ENCODE measurements at places on chromosomes 6 and 20.
A peak's percentile ranks its signal among the peaks of the same experiment; 100 is the strongest.

- no peak for DNase-seq
Observed at GRCh38 chr6:112431803-112432202, 84.7 kb downstream of the RFPL4B start.

- DNase-seq, result no peak
Observed at GRCh38 chr6:135465307-135465706, 32.2 kb downstream of the AHI1 start.

DNA sequence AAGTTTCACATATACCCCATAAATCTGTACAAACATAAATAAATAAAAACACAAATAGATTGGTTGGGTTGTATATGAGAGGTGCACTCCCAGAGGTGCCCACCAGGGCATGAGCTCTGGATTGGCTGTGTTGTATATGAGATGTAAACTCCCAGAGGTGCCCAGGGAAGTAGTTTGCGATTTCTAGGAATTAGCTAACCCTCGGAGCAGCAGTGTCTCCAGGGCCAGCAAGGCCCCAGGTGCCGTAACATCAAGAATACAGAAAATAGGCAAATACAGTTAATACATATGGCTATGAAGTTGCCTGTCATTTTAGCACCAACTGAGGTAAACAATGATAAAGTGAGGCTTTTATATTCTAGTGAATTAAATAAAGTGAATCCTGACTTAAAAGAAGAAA is 5.4 kb upstream of the GINM1 start:
- no peak for DNase-seq

GRCh38 chr6:2956930-2957685 is 14.3 kb downstream of the SERPINB6 start:
- no peak for DNase-seq

- DNase-seq, result no peak
Observed at GRCh38 chr6:170091000-170091638, 199.8 kb downstream of the DLL1 start.

GRCh38 chr20:10219452-10219791 is 792 bp downstream of the SNAP25 start:
- peak; percentile 51 for DNase-seq

DNA sequence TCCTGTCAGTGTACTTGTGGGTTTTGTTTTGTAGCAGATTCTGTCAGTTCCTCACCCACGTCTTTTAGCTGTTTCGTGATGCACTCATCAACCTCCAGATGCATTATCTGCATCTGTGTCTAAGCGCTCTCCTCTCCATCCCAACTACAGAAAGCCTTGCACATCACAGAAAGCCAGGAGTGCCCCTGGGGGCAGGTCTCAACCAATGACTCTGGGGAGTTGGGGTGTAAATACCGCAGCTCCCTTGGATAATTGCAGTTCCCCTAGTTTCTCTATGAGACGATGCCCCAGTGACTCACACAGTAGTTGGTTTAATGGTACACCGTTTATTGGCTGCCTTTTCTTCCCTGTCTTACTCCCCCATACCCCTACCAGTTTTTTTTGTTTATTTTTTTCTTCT is 158.1 kb downstream of the SOX4 start:
- peak; percentile 11 for DNase-seq

DNA sequence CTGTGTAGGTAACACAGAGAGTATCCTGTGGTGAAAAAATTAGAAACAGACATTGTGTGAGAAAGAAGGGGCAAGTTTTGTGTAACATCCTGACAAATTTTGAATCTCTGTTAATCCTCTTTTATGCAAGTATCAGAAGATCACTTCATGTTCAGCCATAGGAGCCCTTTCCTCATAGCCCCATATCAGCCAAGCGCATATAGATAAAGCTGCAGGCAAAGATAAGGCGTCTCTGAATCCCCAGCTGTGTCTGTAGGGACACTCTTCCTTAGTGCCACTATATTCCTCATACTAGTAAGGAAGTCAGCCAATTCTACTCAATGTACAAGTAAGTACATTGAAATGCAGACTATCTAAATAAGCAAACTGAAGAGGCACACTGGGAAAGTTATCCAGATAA is 22.3 kb downstream of the HTR1E start:
- no peak for DNase-seq

DNA sequence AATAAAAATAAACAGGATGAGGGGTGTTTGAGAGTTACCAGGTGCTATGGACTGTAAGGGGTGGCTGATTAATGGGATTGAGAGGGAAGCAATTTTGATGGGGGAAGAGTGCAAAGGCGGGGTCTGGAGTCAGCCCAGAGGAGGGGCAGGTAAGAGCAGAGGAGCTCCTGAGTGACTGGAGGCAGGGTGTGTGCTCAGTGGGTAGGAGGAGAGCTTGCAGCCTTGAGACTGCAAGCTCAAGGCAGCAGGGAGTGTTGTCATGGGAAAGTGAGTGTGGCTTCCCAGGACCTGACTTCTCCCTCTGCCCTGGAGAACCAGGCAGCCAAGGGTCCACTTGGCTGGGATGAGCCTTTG is 54.2 kb downstream of the RAB44 start:
- no peak for DNase-seq

DNA sequence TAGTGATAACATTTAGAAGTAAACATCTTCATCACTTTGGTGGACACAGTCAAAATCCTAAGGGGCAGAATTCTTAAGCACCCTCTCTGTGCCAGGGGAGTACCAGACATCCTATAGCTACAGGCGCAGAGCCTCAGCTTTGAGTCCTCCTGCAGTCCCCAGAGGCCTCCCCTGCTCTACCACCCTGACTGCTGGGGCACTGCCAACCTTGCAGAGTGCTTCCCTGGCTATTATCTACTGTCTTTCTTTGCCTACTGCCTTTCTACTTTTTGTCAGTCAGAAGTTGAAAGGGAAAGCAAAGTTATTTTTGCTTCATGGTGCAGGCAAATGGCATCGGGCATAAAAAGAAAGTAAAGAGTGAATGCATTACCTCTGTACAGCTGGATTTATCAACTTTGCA is 80.1 kb downstream of the AIG1 start:
- no peak for DNase-seq

- no peak for DNase-seq
Observed at GRCh38 chr6:21907291-21907690, 313.7 kb downstream of the SOX4 start.

DNA sequence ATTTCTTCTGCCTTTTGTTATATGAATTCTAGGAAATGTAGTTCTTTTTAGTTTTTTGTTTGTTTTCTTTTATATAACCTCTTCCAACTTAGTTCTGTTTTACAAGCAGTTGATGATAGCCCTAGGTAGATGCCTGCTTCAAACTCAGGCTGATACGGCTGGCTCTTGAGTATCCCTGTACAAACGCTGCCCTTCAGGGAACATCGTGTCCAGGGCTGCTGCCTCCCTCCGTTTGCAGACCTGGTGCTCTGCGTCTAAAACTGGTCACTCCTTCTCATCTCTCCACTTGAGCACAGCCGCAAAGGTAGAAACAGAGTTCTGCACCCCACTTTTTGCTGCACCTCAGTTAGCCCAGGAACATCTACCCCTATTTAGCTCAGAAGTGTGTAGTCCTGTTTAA is 310.1 kb downstream of the PRL start:
- DNase-seq, result no peak

DNA sequence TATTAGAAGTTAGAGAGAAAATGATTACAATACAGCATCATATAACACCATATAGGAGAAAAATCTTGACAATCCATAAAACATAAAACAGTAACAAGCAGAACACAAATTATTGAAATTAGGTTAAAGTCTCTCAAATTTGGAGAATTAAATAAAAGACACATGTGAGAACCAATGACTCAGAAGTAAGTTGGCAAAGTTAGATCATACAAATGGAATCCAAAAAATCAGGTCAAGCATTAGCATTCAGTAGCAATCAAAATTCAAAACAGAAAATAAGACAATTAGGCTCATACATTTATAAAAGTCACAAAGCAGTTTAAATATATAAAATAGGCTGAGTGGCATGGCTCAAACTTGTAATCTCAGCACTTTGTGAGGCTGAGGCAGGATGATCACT is 775.6 kb downstream of the PHF3 start:
- DNase-seq, result no peak

DNA sequence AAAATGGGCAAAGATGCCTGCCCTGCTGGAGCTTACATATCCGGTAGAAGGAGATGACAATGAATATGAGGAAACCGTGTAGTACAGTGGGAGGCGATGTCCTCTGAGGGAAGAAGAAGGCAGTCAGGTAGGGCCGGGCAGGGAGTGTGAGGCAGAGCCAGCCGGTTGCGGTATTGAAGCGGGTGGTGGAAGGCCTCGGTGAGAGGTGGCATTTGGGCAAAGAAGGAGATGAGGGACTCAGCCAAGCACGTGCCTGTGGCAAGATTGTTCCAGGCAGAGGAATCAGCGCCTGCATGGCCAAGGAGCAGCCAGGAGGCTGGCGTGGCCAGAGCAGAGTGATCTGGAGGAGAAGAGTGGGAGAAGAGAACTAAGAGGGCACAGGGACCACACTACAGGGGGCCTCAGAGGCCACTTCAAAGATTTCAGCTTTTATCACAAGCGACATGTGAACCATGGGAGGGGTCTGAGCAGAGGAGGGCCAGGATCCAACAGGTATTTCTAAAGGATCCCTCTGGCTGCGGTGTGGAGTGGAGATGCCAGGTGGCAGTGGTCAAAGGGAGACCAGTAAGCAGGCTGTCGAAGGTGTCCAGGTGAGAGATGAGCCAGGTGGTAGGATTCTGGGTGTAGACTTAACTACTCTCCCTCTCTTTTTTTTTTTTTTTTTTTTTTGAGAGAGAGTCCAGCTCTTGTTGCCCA is 13.8 kb downstream of the MDFI start:
- DNase-seq, result no peak

- no peak for DNase-seq
Observed at GRCh38 chr6:168221000-168221399, 98.6 kb downstream of the DACT2 start.

DNA sequence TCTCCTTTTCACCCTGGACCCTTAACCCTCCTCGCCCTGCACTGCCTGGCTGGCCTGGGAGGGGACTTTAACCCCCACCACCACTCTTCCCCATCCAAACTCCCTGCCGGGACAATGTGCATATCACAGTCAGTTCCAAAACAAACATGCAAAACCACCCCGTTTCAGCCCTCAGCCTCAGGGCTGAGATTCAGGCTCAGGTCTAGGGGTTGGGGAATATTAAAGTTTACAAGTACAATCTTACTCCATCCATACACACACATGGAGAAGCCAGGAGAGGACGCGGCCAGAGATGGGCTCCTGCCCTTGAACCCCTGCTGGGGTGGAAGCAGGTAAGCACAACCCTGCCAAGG is 534 bp downstream of the KIAA1755 start:
- DNase-seq, result no peak

DNA sequence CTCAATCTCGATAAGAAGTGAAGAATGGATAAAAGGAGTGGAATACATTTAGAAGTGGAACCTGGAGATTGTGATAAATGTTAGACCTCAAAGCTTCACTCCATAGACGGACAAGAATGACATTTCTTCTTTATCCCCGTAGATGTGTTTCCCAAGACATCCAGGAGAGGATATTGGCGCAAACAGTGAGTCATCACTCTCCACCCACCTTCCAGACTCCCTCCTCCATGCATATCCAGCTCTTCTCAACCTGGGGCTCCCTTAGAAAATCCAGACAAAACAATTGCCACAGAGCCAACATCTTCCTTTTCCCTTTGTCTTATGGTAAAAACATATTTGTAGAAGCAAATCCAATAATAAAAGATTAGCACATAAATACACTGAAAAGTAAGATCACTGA is 586.1 kb downstream of the PTPRT start:
- no peak for DNase-seq

- peak; percentile 92 for DNase-seq
Observed at GRCh38 chr6:27687154-27688013, 214.5 kb upstream of the ZNF184 start.

DNA sequence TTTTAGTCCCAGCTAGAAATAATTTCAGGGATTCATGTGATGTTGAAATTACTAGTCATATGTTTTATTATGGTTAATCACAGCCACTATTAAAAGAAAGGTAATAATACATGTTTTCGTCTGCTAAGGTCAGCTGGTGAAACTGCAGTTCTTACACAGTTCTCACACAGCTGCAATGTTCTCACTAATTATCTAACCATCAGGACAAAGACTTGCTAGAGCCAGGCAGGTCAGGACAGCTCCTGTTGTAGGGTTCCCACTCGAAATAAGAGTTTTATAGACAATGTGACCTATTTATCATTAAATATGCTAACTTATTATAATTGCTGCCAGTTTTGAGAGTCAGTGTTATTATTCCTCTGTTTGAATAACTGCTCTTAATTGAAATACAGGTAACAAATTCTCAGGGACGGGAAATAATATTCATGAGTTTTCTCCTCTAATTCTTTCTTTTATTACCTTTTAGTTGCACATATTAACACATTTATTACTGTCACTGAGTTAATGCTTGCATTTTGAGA is 97.9 kb downstream of the GJA1 start:
- no peak for DNase-seq

DNA sequence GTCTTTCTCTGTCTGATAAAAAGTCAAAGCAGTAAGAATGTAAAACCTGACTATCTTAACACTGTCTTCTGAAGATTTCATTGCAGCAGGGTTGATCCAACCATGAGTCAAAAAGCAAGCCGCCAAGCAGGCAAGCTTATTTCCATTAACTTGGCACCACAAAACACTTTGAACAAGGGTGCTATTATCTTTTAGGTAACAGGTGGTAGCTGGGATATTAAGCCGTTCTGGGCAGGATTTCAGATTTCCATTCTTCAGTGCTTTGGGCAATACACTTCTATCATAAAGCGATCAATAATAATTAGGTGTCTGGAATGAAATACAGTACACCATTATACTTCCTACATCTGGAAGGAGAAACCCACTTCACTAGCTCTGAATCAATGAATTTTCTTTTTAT is 181.9 kb downstream of the TBC1D7 start:
- no peak for DNase-seq

- DNase-seq, result no peak
Observed at GRCh38 chr20:58084566-58084965, 143.9 kb downstream of the ANKRD60 start.

- peak; percentile 49 for DNase-seq
Observed at GRCh38 chr20:57622579-57623381, 2.6 kb upstream of the ZBP1 start.

DNA sequence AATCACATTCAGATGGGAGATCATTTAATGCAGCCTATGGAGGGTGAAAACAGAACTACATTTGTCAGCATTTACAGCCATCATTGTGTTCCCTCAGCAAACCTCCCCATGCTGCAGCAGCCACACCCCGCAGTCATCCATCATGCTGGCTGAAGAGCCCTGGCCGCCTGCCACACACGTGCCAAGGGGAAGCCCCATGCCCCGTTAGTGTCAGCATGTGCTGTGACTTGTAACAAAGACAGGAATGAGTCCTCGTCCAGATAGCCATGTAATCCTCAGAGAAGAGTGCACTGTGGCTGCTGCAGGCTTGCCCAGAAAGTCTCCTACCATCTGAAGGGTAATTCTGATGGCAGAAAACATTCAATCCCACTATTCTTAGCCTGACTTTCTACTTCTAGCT is 1097.8 kb downstream of the KIF16B start:
- no peak for DNase-seq
